DMS79 treated with DMSO at 0.1 percent for 48 hours (cell line): ENCODE measurements at places on chromosomes 7 and 10.

DNA sequence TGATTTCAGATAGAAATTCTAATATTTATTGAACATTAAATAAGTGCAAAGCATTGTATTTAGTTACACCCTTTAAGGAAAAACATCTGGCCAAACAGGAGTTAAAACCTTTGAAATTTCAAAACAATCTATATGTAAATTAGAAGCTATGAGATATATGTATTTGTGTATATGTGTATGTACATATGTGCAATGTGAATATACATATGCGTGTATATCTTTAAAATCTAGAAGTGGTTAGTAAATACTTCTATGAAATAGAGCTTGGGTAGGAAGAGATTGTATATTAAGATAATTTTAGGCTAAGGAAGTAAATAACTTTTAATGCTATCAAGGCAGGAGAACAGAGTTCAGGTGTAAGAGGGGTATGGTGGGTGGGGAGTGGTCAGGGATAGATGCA lies 9.3 kb downstream of the WEE2 start:
- no peak for DNase-seq

DNA sequence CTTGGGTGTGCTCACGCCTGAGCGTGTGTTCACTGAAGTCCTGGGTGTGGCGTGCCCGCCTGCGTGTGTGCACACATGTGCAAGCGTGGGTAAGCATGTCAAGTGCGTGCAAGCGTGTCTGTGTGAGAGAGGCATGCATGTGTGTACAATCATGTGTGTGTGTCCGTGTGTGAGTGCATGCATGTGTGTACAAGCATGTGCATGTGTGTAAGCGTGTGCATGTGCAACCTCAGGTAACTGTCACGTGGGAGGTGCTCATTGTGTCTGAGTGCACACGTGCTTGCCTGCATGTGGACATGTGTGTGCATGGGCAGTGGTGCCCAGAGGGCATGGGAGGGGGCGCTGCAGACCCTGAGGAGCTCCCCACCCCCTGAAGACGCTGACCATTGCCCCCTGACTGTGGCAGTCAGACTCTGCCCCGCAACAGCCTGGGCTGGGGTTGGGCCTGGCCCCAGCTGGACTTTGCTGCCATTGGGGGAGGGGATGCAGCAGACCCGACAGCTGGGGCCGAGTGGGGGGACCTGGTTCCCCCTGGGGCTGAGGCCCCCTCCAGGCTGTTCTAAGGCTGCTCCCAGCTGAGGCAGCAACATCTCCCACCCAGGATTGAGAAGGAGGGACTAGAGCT lies 88.1 kb downstream of the UNCX start:
- DNase-seq = no peak

DNA sequence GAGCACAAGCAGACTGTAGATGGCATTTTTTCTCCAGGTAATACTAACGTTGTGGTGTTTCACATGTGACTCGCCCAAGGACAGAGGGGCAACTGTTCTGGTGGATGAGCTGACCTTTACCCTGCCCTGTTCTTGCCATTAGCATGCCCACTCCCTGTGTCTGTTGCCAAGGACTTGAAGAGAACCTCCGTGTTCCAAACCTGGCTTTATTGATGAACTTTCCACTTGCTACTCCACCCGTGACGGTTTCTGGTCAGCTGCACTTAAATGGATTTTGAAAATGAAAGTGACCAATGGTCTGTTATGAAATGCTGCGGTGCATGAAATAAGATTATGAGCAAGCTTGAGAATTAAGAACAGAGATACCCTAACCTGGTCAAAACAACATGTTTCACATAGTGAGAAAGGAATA lies 30.4 kb downstream of the LRRC4 start:
- DNase-seq = no peak

- DNase-seq = no peak
These were observed 606.9 kb downstream of the POM121L12 start for GRCh38 chr7:53642361-53642760.

- DNase-seq = no peak
These were observed 141.1 kb downstream of the DYNC2I1 start for GRCh38 chr7:158997471-158997870.

DNA sequence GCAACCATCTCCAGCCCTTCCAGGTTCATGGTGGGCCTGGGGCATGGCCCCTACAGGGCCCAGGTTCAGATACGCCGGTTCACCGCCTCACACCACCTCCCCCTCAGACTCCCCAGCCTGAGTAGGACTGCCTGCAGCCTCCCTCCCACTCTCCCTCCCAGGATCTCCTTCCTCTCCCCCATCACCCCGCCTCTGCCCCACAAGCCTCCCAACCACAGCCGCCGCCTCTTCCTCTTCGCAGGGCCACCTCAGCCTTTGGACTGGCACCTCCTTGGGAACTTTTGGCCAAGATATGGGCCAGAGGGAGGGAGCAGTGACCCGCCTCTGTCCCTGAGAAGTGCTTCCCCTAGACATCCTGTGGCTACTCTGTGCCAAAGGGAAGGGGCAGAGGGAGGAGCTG lies 9.3 kb downstream of the KCNIP2 start:
- DNase-seq = no peak

DNA sequence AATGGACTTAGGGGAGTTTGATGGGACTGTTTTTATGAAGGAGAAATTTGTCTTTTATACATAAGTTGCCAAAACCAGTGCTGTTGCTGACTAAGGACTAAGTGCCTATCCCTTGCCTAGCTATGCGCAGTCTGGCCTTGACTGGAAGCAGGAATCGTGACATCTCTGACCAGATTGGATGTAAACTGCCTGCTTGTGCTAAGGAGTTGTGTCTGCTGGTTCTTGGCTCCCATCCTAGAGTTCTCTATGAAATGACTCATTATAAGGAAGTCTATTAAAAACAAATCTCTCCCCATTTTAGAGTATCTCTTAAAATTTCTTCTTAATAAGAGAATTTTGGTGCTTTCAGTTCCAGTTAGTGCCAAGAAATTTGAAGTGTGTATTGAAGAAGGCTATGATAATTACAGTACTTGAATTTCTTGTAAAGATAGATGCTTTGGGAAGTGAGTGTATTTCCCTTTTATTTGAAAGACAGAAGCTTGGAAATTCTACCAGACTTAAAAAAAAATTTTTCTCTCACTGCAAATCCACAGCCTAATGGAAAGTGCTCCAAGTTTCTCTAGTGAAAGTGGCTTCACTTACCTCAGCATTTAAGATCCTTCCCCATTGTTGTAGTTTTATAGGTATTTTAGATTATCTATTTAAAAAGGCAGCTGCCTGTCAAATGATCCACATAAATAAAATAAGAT lies 77.6 kb downstream of the BICC1 start:
- no peak for DNase-seq

- no peak for DNase-seq
These were observed 20.6 kb downstream of the WDR86 start for GRCh38 chr7:151389096-151389767.

DNA sequence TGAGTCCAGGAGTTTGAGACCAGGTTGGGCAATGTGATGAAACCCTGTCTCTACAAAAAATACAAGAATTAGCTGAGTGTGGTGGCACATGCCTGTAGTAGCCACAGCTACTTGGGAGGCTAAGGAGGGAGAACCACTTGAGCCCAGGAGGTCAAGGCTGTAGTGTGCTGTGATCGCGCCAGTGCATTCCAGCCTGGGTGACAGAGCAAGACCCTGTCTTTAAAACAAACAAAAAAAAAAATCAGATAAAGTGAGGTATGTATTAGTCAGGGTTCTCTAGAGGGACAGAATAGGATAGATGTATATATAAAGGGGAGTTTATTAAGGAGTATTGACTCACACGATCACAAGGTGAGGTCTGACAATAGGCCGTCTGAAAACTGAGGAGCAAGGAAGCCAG lies 101.5 kb upstream of the GPR26 start:
- DNase-seq = no peak

DNA sequence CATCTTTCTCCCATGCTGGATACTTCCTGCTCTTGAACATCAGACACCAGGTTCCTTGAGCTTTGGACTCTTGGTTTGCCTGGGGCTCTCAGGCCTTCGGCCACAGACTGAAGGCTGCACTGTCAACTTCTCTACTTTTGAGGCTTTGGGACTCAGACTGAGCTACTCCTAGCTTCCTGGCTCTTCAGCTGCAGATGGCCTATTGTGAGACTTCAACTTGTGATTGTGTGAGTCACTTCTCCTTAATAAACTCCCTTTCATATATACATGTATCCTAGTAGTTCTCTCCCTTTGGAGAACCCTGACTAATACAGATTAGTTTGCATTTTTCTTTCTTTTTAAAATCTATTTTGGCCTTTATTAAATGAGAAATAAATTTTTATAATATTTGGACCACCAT lies 276.2 kb upstream of the SEMA3C start:
- no peak for DNase-seq
